ENCODE measurements at places on chromosomes 7 and 10. TPM values are rescaled to one million over a fixed set of nuclear protein-coding genes. Genes with fewer than 3 reads are reported as not detected.

Gene GRID2IP
- not detected for total RNA-seq

Gene SLC18A3
- not detected for total RNA-seq

DNA sequence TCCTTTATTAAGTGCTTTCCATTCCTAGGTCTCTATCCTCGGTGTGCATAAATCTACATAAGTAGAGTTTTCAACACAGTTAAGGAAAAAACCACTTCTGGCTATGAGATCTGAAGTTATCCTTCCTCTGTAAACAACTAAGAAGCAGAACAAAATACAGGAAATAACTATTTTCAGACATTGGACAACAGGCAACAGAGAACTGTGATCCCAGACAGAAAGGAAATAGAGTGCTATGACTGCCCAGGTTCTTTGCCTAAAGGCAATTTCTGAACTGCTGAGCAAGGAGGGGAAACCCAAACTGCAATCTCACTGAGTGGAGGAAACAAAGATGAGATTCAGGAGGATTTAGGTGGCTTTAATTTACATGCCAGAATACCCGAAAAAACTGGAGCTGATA, 285.4 kb downstream of the SNX13 start:
- no peak for DNase-seq

GRCh38 chr7:14698239-14698638, 204.3 kb downstream of the DGKB start:
- DNase-seq = peak; percentile 41

- no peak for DNase-seq
Observed at GRCh38 chr10:6770846-6771245, 190.8 kb upstream of the PRKCQ start.

Gene IFIT5
- total RNA-seq = 41.6 TPM

DNA sequence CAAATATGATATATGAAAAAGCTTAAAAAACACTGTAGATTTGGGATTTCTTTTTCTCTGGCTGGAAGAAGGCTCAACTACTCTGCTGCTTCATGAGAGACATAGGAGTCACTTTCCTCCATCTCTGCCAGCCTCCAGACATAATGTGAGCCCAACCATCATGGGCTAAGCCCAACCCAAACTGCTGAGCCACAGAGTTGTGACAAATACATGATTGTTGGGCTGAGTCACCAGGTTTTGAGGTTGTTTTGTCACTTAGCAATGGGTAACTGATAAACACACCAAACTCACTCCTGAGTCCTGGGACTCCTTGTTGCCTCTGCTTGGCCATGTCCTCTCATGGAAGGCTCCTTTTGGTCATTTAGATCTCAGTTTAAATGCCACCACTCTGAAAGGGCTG, 381.8 kb upstream of the FZD8 start:
- peak; percentile 82 for DNase-seq

Gene LRMDA
- not detected for total RNA-seq

- DNase-seq = no peak
Observed at GRCh38 chr10:20776384-20777118, 120.6 kb downstream of the NEBL start.

DNA sequence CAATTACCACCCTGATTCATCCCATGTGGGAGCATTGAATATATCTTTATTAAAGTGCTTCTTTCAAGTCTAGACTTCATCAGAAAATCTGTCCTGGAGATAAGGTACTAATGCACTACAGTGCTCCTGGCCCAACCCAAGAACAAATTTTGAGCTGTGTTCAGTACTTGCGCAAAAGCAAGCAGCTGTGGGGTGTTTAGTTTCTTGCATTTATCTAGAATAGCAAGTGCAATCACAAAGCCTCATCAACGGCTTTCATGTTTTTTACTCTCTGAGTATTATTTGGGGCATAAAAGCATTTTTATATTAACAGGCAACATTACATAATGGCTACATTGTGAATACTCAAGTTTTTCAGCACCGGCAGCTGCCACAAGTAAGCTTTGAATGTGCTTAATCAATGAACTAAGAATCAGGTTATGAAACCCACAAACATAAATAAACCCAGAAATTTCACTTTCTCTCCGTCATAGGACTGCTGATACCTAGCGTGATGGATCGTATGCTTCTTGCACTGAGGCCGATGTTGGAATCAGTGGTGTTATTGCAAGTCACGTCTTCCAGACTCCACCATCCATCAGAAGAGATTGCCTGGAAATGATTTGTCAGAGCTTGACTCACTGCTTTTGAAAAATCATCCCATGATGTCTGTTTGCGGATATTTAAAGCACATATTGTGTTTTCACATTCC, 113.1 kb downstream of the CTTNBP2 start:
- DNase-seq = no peak

GRCh38 chr10:58307676-58308075, 27.1 kb upstream of the UBE2D1 start:
- DNase-seq = no peak

- peak; percentile 60 for DNase-seq
Observed at GRCh38 chr7:74606101-74606908, 51.2 kb upstream of the GTF2I start.

- peak; percentile 40 for DNase-seq
Observed at GRCh38 chr7:133513608-133514007, 260.7 kb downstream of the EXOC4 start.

Gene GNGT1
- total RNA-seq = not detected

GRCh38 chr10:105010411-105011121, 369.5 kb downstream of the SORCS3 start:
- DNase-seq = no peak

Measured in H4 (cell line).